ENCODE measurements at places on chromosomes 2 and 18.
A peak's percentile ranks its signal among the peaks of the same experiment; 100 is the strongest.

DNA sequence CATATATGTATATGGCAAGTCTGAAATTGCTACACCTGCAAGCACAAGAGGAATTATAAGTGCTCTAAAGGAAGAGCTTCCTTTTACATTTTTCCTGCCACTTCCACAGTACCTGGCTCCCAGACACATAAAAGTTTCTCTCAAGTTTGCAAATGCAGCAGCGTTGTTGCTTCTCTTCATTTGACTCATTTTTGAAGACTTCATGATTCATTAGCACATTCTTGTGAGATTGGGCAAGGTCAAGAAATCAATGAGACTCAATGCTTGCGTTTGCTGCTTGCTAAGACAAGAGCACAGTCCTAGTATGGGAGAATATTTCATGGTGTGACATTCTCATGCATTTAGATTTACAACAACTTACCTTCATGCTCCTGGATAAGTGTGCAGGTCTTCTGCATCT, 42.6 kb upstream of the PDCL3 start:
- H3K36me3 ChIP-seq, result no peaks in the 10 kb centered on the region
- H3K27me3 ChIP-seq, result no peaks in the 10 kb centered on the region
- no peaks in the 10 kb centered on the region for H3K4me1 ChIP-seq
- H3K4me3 ChIP-seq, result no peak overlapping the region

GRCh38 chr2:21195326-21195725, 71.6 kb downstream of the TDRD15 start:
- no peak overlapping the region for H3K4me3 ChIP-seq
- H3K27me3 ChIP-seq, result no peaks in the 10 kb centered on the region
- no peak for DNase-seq
- H3K27ac ChIP-seq, result no peak overlapping the region

DNA sequence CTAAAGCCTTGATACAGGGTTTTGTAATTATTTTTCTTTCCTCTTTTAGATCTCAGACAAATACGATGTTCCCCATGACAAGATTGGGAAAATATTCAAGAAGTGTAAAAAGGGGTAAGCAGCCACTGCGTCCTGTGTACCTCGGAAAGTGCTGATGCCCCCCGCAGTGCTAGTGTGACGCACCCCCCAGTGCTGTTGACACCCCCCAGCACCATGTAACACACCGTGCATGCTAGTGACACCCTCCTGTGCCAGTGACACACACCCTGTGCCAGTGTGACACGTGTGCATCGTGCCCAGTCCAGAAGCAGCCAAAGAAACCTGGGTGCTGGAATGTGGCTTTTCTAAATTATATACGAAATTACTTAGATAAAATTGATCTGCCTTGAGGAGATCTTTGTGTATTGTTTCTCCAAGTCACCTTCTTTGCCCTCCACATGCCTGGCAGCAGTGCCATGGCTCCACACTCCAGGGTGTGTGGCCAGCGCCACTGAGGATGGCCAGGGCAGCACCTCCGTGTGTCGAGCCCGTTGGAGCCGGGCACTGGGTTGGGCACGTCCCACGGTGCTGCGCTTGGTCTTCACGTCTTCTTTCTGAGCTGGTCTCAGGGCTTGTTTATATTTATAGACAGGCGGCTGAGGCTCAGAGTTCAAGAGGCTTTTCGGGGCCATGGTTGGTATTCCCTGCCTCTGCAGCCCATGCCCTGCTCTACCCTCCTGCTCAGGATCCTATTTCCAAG, 44.3 kb upstream of the KLF11 start:
- H3K4me1 ChIP-seq, result no peaks in the 10 kb centered on the region
- H3K27ac ChIP-seq, result no peak overlapping the region
- no peaks in the 10 kb centered on the region for H3K36me3 ChIP-seq
- no peak overlapping the region for H3K4me3 ChIP-seq
- no peak for DNase-seq
- no peaks in the 10 kb centered on the region for H3K27me3 ChIP-seq

DNA sequence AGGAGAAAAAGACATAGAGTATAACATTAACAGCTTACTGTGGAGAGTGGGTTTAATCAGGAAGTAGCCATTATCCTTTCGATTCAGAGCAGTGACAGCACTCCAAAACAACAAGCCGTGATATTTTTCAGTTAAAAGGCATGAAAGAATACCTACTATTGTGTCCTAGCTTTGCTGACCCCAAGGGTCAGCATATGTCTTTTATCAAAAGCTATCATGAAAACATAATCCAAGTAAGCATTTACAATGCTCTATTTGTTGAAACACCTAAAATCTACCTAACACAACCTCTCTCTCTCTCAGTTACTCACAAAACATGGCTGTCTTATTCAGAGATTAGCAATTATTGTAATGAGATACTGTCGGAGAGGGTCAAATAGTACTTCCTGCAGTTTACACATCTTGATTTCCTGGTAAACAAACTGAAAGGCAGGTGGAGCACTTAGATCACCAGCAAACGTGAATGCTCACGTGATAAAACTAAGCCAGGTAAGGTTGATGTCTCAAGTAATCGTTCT, 100.0 kb downstream of the BAZ2B start:
- no peaks in the 10 kb centered on the region for H3K27me3 ChIP-seq
- no peak overlapping the region for H3K27ac ChIP-seq
- peak; percentile 23 for DNase-seq
- peak overlapping the region; percentile 41 for H3K4me3 ChIP-seq

DNA sequence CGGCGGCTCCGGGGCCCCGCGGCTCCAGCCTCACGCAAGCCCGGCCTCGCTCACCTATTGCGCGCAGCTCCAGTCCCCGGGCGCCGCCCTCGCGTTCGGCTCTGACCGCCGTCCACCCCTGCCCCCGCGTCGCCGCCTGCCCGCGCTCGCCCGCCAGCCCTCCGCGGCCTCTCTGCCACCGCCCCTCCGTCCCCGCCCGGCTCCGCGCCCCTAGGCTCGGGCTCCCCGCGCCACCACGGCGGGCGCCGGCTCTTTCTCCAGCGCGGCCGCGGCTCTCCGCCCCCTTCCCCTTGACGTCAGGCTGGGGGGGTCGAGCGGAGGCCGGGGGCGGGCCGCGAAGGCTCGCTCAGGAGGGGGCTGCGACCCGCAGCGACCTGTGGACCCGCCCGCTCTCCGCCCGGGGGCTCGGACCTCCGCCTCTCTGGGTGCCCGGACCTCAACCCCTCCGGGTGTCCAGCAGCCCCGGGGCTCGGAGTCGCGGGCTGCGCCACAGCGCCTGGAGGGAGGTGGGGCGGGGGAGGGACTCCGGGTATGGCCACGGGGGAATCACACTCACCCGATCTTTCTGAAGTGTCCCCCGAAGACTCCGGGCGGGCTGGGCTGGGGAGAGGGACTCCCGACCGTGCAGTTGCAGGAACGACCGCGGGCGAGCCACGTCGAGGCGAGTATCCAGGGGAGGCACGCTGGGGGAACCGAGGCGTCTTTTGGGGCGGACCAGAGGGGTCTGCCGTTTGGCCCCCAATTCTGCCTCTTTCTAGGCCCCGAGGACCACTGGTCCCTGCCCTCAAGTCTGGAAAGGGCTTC, at the start of gene SEMA4C:
SEMA4C (minus strand) TSS at position 259 of the 804 bp plus-strand sequence. CDS start 2,194 bp downstream, outside the sequence.
- H3K36me3 ChIP-seq, result peaks cover 2% of the 10 kb centered on the region
- peak within 1 kb of the TSS; percentile 70 for H3K27ac ChIP-seq
- peak; percentile 71 for DNase-seq
- peaks cover 20% of the 10 kb centered on the region for H3K4me1 ChIP-seq
- peak within 1 kb of the TSS; percentile 95 for H3K4me3 ChIP-seq
- H3K27me3 ChIP-seq, result no peaks in the 10 kb centered on the region

DNA sequence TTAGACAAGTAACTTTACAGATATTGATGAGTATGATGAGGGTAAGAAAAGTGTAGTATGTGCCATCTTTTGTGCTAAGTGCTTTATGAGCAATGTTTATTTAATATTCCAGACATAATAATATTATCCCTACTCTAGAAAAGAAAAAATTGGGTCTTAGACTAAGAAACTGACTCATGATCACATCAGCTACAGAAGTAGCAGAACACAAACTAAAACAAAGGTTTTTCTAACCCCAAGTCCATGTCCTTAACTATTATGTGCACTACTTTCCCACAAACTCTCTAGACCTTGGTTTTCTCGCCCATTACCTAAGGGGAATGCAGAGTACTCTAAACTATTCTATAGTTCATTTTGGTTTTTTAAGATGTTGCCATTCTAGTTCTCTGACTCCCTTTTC, 64.5 kb downstream of the BAZ2B start:
- H3K4me3 ChIP-seq, result no peak overlapping the region
- no peaks in the 10 kb centered on the region for H3K27me3 ChIP-seq
- H3K27ac ChIP-seq, result no peak overlapping the region
- no peak for DNase-seq

DNA sequence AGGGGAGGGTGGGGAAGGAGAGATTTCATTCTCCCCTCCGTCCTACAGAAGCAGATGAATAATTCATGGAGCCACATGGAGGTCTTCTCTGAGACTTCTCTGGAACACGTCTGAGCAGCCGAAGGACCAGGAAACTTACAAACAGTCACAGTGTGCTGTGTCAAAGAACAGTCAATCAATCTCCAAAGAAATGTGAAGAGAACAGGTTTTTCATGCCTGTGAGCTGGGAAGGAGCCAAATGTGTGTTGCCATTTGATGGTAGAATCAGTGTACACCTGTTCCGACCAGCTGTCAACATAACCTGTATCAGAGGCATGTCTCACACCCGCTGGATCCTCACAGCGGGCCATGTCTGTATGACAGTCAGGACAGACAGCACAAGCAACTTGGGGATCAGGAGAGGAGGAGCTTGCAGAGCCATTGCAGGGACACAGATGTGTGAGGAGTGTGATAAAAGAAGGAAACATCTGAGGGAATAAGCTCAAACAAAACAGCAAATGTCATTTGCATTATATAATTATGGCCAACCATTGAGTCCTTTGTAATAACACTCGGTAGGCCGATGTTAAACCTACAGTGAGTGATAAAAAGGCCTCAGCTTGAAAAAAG, 298.5 kb downstream of the EN1 start:
- H3K4me1 ChIP-seq, result no peaks in the 10 kb centered on the region
- H3K27ac ChIP-seq, result no peak overlapping the region
- no peak for DNase-seq
- H3K36me3 ChIP-seq, result no peaks in the 10 kb centered on the region

- no peak overlapping the region for H3K27ac ChIP-seq
- H3K4me3 ChIP-seq, result no peak overlapping the region
- DNase-seq, result peak; percentile 12
- no peaks in the 10 kb centered on the region for H3K4me1 ChIP-seq
Measured at GRCh38 chr2:209556354-209556961, 132.6 kb downstream of the MAP2 start.

DNA sequence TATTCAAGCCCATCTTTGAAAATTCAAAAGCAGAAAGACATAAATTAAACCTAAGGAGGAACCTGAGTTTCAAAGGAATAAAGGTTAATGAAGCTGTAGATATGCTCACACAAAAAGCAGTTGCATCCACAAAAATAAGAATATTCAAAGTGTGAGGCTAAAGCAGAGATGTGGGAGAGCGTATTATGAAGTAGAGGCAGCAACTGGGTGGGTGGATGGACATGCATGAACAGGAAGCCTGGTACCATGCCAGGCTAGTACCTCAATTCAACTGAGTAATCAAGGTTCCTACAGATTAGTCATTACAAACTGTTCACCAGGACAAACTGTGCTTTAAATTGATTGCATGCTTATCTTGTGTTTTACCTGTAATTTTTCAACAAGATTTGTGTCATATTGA, 330.0 kb upstream of the PKDCC start:
- no peaks in the 10 kb centered on the region for H3K36me3 ChIP-seq
- no peak overlapping the region for H3K4me3 ChIP-seq
- DNase-seq, result no peak
- H3K27me3 ChIP-seq, result no peaks in the 10 kb centered on the region
- H3K4me1 ChIP-seq, result no peaks in the 10 kb centered on the region

DNA sequence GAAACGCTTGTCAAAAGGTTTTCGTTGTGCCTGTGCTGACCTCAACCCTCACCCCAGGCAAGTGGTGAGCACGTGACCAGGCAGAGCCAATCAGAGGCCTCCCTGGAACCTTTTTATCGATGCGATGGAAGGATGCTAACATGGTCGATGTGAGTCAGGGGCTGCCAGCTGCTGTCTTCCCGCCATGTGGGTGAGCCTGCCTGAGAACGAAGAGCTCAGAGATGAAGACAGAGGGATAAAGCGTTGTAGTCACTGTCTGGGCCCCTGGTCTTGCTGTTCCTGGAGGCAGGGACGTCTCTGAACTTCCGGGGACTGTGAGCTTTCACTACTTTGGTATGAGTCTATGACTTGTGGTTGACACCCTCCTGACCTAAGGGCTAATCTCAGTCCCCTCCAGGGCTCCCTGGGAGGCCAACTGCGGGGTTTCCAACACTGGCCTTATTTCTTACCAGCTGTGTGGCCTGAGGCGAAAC, 18.6 kb downstream of the DNMT3A start:
- H3K4me3 ChIP-seq, result no peak overlapping the region
- H3K36me3 ChIP-seq, result no peaks in the 10 kb centered on the region
- H3K4me1 ChIP-seq, result no peaks in the 10 kb centered on the region
- H3K27me3 ChIP-seq, result no peaks in the 10 kb centered on the region

DNA sequence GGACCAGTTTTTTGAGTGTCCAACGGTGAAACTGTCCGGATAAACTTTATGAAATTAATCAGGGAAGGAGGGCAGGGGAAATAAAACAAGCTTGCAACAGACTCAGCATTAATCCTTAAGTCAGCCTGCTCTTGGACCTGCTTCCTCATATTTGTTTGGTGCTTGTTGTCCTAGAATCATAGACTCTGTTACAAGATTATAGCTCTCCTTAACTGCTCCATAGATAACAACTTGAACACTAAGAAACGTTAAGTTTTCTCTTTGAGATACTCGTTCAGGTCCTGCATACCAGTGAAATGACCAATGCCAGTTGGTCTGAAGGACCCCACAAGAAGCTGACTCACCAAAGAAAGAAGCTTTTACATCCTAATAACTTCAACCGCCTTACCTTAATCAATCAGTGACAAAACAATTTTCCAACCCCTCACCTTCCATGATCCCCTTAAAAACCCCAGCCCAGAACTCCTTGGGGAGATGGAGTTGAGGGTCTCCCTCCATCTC, 493.2 kb downstream of the PID1 start:
- no peak overlapping the region for H3K27ac ChIP-seq
- H3K4me1 ChIP-seq, result no peaks in the 10 kb centered on the region
- no peak for DNase-seq
- H3K36me3 ChIP-seq, result no peaks in the 10 kb centered on the region

- no peaks in the 10 kb centered on the region for H3K4me1 ChIP-seq
- no peak overlapping the region for H3K27ac ChIP-seq
- no peaks in the 10 kb centered on the region for H3K27me3 ChIP-seq
- H3K36me3 ChIP-seq, result no peaks in the 10 kb centered on the region
- DNase-seq, result no peak
Measured at GRCh38 chr18:76233876-76234675, 261.0 kb downstream of the ZNF516 start.

- H3K4me3 ChIP-seq, result peak overlapping the region; percentile 82
- peaks cover 18% of the 10 kb centered on the region for H3K4me1 ChIP-seq
- H3K27me3 ChIP-seq, result no peaks in the 10 kb centered on the region
- H3K27ac ChIP-seq, result peak overlapping the region; percentile 89
- DNase-seq, result peak; percentile 89
Measured at GRCh38 chr2:21042958-21043743, 722 bp downstream of the APOB start.

Measured in Caco-2 (cell line).